HFFc6 (cell line): ENCODE measurements at places on chromosomes 4 and X. TPM values are rescaled to one million over a fixed set of nuclear protein-coding genes. Genes with fewer than 3 reads are reported as not detected.

- H3K4me3 ChIP-seq, result no peak overlapping the region
- no peaks in the 10 kb centered on the region for H3K36me3 ChIP-seq
- H3K27me3 ChIP-seq, result no peaks in the 10 kb centered on the region
- DNase-seq, result no peak
- no peak overlapping the region for H3K27ac ChIP-seq
Measured at GRCh38 chr4:59063015-59063720, 1953.0 kb upstream of the IGFBP7 start.

DNA sequence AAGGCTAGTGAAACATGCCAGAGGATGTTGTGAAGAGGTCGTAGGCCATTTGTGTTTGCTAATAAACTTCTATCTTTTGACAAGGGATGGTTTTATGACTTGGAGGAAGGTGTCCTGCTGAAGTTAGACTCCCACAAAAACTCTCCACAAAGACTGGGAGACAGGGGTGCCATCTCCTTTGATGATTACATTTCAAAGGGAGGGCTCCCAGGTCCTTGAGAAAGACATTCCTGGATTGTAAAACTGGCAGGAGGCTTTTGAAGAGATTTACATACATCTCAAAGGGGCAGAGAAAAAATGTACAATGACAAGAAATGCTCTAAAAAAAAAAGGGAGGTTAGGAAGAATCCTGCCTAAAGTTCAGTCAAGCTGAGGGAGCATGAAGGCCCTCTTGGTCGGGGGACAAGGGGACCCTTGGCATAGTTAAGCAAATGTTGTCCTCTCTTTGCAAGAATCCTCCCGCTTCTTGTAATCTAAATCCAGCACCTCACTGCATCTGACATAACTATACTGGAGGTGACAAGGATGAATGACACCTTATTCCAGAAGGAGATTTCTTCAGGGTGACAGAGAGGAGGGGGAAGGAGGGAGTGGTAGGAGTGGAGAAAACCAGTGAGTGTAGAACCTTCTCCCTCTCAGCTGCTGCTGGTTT, 41.1 kb upstream of the MGST2 start:
- no peaks in the 10 kb centered on the region for H3K4me1 ChIP-seq
- no peak overlapping the region for H3K4me3 ChIP-seq
- H3K27me3 ChIP-seq, result peaks cover 28% of the 10 kb centered on the region
- DNase-seq, result no peak
- H3K36me3 ChIP-seq, result no peaks in the 10 kb centered on the region
- no peak overlapping the region for H3K27ac ChIP-seq

Gene ZNF718
- 0.63 and 1.6 TPM in 2 replicates for total RNA-seq

Gene TECRL
- total RNA-seq, result not detected in 2 replicates

GRCh38 chrX:82848111-82848510, 660.0 kb upstream of the POU3F4 start:
- H3K4me1 ChIP-seq, result no peaks in the 10 kb centered on the region
- H3K36me3 ChIP-seq, result no peaks in the 10 kb centered on the region
- H3K27ac ChIP-seq, result no peak overlapping the region
- H3K27me3 ChIP-seq, result no peaks in the 10 kb centered on the region
- DNase-seq, result no peak
- H3K4me3 ChIP-seq, result no peak overlapping the region

- no peaks in the 10 kb centered on the region for H3K27me3 ChIP-seq
- H3K36me3 ChIP-seq, result no peaks in the 10 kb centered on the region
- peaks cover 7% of the 10 kb centered on the region for H3K4me1 ChIP-seq
- H3K4me3 ChIP-seq, result no peak overlapping the region
- no peak overlapping the region for H3K27ac ChIP-seq
- DNase-seq, result no peak
Measured at GRCh38 chrX:123308658-123309057, 124.6 kb downstream of the GRIA3 start.

Gene AMMECR1
- total RNA-seq, result 11.0 TPM in 2 replicates
